Esophagus mucosa (tissue), 1 donor: ENCODE measurements at places on chromosomes 1 and 21. TPM values are rescaled to one million over a fixed set of nuclear protein-coding genes. Genes with fewer than 3 reads are reported as not detected.

DNA sequence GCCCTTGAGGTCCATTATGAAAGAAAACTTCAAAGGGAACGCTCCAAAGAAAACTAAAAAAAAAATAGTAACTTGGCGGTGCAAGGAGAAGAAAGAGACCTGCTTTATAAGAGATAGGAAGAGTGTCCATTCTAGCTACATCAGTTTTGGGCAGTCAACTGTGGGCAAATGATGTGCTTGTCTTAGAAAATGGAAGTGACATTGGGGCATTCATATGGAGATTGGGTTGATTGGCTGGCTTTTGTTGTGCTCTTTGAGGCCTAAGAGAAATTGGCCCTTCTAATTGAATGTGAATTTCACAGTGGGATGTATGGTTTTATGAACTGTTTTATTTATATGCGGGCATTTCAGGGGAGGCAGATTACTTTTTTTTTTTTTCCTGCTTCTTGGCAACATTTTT lies 13.2 kb downstream of the PPP1R12B start:
- ATAC-seq = no peak

- ATAC-seq = peak; percentile 2
Measured at GRCh38 chr1:206506405-206507283, 687 bp upstream of the RASSF5 start.

- no peak for ATAC-seq
Measured at GRCh38 chr21:42846221-42846620, 33.1 kb downstream of the WDR4 start.

DNA sequence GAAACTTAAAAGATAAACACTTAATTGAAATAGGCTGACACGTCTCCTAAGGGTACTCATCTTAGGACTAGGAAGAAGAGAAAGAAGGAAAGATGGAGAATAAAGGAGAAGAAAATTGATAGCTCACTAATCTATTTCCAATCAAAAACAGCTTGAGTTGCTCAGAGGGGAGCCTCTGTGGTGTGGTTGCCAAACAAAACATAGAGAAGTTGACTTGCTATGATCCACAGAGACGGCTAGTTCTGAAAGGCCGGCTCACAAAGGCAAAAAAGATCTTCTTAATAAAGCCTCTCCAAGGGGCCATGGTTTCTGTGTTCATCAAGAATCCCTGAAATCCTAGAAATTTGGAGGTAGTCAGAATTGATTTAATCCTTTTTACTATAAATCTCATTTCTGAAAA lies 644.1 kb downstream of the LMO4 start:
- no peak for ATAC-seq

Gene FAM72C
- total RNA-seq = 2.8 TPM

Gene OR2L13
- not detected for total RNA-seq

DNA sequence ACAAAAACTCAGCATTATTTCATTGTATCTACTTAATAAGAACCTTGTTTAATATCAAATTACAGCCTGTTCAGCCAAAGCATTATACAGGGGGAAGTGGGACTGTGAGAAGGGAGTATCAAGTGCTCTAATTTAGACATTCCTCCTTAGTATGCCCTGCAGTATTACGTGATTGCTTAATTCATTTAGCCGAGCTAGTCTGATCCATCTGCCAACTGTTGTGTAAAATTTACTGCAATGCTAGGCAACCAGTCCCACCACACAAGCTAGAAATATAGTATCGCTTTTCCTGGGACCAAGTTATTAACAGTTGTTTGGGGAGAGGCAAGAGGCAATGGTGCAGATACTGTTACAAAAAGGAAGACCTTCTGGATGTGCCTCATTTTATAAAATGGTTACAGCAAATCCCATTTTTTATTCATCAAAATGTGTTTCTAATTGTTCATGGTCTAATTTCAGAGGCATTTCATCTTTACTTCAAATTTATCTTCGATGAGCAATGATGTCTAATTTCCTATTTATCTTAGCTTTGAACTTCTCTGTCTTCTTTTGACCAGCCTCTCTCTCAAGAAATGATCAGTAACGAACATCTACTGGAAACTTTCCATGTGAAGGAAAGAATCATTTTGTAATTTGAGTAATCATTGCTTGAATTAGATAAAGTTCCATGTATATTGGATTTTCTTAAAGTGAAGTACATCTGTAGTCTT lies 283.3 kb downstream of the DUSP10 start:
- ATAC-seq = no peak

DNA sequence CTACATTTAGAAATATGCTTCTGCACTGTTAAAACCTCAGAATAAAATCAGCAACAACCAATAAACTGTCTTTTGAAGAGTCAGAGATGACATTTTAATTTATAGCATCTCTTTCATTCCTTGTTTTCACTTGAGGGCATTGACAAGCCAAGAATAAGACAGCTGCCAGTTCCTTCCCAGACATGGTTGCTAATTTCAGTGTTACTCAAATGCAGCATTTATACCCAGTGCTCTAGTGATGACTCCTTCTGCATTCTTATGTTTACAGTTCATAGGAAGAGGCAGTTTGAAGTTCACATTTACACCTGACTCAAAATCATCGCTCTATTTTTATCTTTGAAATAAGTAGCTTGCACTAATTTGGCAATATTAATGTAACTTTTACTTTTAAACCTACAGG lies 44.9 kb downstream of the PLA2G4A start:
- no peak for ATAC-seq

DNA sequence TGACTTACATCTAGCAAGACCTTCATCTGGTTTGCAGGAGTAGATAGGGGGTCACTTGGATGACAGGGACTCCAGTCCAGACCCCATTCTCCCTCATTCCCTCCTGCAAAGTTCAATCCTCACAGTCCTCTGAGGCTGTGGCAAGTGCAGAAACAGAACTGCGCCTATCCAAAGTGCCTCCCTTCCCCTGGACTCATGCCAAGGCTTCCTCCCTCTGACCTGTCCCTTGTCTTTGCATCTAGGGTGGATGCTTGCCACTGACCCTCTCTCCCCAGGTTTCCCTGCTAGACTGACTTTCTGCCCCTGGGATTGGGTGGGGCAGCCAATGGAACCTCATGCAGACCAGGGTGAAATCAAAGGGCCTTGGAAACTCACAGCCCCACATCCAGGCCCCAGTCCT lies 18.7 kb downstream of the PRAMEF1 start:
- ATAC-seq = no peak
